Activated naive CD4-positive, alpha-beta T cell treated with anti-CD3 and anti-CD28 coated beads, Interleukin-2, amount 10 ng/mL, durations not matched to agents 7 days and 5 days (primary cell): ENCODE measurements at places on chromosomes 6 and 20.
A peak's percentile ranks its signal among the peaks of the same experiment; 100 is the strongest.

DNA sequence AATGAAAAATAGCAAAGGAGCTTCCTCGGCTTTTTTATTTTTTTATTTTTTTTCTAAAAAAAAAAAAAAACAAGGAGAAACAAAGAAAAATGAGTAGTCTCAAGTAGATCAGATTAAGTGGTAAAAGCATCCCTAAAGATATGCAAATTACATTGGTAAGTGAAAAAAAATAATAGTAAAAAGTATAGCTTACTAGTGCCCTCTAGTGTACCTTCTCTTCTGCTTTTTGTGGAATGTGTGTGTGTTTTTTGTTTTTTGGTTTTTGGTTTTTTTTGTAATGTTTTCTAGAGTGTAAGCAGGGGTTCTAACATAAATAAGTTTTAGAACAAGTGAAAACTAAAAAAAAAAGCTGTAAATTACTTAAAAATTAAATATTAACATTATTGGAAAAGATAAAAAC lies 1062.0 kb downstream of the HACE1 start:
- no peak for DNase-seq
- no peaks in the 10 kb centered on the region for H3K36me3 ChIP-seq
- H3K4me1 ChIP-seq, result no peaks in the 10 kb centered on the region
- H3K27me3 ChIP-seq, result no peaks in the 10 kb centered on the region

DNA sequence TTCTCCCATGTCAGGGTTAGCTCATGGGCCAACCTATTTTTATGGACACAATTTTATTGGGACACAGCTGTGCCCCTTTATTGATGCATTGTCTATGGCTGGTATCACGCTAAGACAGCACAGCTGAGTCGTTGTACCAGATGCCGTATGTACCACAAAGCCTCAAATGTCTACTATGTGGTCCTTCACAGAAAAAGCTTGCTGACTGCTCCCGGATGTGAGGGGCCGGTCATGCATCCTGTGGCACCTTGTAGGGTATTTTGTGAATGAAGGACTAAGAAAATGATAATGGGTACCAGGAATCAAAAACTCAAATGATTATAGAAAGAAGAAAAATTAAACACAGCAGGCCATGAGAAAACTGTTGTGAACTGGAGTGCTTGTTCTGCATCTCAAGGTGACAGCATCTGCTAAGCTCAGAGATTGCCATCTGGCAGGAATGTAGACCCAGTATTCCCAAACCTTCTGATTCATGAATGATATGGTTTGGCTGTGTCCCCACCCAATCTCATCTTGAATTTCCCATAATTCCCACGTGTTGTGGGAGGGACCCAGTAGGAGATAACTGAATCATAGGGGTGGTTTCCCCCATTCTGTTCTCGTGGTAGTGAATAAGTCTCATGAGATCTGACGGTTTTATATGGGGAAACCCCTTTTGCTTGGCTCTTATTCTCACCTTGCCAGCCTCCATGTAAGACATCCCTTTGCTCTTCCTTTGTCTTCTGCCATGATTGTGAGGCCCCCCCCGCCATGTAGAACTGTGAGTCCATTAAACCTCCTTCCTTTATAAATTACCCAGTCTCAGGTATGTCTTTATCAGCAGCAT lies 248.5 kb downstream of the TSHZ2 start:
- no peak for DNase-seq
- H3K4me1 ChIP-seq, result peaks cover 15% of the 10 kb centered on the region

DNA sequence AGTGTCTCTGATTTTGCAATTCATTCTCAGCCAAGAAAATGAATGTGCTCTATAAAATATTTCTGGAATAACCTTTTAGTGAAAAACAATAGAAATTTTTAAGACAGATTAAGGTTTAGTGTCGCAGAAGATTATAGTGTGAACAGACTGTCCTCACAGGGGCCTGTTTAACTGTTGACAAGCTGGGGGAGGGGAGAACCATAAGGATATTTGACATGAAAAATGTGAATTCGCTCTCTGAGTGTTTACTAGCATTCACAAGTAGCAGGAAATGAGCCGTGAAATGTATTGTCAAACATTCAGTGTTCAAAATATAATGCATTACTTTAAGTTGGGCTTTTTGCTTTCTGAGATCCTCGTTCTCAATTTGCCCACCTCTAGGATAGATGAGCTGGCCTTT lies 134.8 kb upstream of the TSHZ2 start:
- H3K36me3 ChIP-seq, result no peaks in the 10 kb centered on the region
- no peaks in the 10 kb centered on the region for H3K4me1 ChIP-seq
- no peak overlapping the region for H3K4me3 ChIP-seq
- no peak for DNase-seq

- no peaks in the 10 kb centered on the region for H3K4me1 ChIP-seq
- H3K36me3 ChIP-seq, result no peaks in the 10 kb centered on the region
- no peak overlapping the region for H3K27ac ChIP-seq
- H3K4me3 ChIP-seq, result no peak overlapping the region
- H3K27me3 ChIP-seq, result peaks cover 3% of the 10 kb centered on the region
- no peak for DNase-seq
Measured at GRCh38 chr6:16048221-16048620, 80.7 kb upstream of the MYLIP start.

DNA sequence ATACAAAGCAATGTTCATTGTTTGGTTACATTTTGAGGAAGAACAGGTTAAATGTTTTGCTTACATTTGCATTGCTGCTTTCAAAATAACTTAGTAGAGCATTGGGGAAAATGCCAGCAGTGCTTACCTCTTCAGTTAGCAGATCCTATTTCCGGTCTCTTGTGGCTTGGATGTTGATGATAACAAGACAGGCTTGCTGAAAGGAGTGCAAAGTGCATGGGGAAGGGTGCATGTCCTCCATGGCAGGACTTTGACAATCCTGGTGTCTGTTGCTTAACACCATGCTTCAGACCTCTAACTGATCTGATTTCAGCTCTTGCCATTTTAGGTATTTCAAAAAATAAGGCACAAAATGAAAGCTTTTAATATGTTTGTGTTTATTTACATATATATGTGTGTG lies 21.1 kb downstream of the TPD52L1 start:
- H3K36me3 ChIP-seq, result no peaks in the 10 kb centered on the region
- no peak overlapping the region for H3K27ac ChIP-seq
- H3K4me3 ChIP-seq, result no peak overlapping the region
- H3K27me3 ChIP-seq, result peaks cover 10% of the 10 kb centered on the region
- DNase-seq, result no peak
- H3K4me1 ChIP-seq, result no peaks in the 10 kb centered on the region

- H3K4me3 ChIP-seq, result no peak overlapping the region
- DNase-seq, result no peak
- H3K27me3 ChIP-seq, result no peaks in the 10 kb centered on the region
- peaks cover 45% of the 10 kb centered on the region for H3K4me1 ChIP-seq
Measured at GRCh38 chr6:31799781-31800180, 4.2 kb upstream of the VARS1 start.

GRCh38 chr6:46963626-46964025 lies 41.9 kb upstream of the ADGRF5 start:
- H3K4me1 ChIP-seq, result no peaks in the 10 kb centered on the region
- DNase-seq, result no peak
- H3K4me3 ChIP-seq, result no peak overlapping the region
- H3K27ac ChIP-seq, result no peak overlapping the region
- H3K36me3 ChIP-seq, result no peaks in the 10 kb centered on the region

DNA sequence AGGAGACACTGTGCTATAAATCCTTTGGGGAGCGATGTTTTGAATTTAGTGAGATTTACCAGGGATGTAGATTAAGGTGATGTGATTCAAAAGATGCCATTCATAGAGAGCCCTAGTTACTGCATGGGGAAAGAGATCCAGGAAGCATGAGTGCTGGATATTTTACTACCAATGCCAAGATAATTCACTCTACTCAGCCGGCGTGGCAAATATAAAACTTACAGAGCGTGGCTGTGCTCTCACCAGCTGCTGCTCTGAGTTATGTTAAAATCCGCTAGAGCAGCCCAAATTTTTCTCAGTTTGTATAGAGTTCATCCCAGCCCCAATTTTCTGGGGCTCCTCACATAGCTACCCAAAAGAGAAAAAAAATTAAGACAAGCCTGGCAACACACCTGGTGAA lies 48.6 kb downstream of the BFSP1 start:
- H3K4me3 ChIP-seq, result no peak overlapping the region
- no peaks in the 10 kb centered on the region for H3K36me3 ChIP-seq
- peaks cover 38% of the 10 kb centered on the region for H3K27me3 ChIP-seq
- H3K4me1 ChIP-seq, result no peaks in the 10 kb centered on the region

DNA sequence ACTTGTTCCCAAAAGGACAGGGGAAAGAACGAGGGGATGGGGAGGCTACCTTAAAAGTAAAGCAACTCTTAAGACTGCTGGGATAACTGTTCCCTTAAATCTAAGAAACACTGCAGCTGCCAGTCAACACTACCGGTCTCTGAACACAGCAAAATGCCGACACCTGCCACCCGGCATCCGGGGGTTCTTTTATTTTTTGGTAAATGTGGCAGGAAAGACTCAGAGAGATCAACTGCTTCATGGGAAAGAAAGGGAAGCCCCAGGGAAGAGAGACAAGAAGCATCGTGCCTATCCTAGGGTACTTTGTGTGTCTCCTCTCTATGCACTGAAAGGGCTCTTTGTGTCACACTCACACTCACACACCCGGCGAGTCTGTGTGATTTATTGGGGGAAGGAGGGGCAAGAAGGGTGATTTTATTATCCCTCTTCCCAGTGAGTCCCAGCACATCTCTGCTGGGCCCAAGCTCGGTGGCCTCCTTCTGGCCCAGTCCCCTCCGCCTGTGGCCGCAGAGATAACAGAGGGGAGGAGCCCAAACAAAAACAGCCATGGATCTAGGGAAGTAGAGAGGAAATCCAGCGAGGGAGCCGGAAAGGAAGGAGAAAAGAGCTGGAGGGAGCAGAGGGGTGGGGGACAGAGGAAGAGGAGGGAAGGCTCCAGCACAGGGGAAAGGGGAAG lies 1.4 kb downstream of the FYN start:
- H3K4me3 ChIP-seq, result peak overlapping the region; percentile 97
- H3K4me1 ChIP-seq, result peaks cover 67% of the 10 kb centered on the region
- peak overlapping the region; percentile 94 for H3K27ac ChIP-seq
- H3K36me3 ChIP-seq, result peaks cover 34% of the 10 kb centered on the region

- H3K36me3 ChIP-seq, result peaks cover 1% of the 10 kb centered on the region
- H3K4me3 ChIP-seq, result no peak overlapping the region
- peaks cover 12% of the 10 kb centered on the region for H3K27me3 ChIP-seq
Measured at GRCh38 chr6:170174771-170175643, 115.9 kb downstream of the DLL1 start.

- H3K27ac ChIP-seq, result no peak overlapping the region
- DNase-seq, result no peak
- no peaks in the 10 kb centered on the region for H3K4me1 ChIP-seq
- no peak overlapping the region for H3K4me3 ChIP-seq
- H3K27me3 ChIP-seq, result no peaks in the 10 kb centered on the region
Measured at GRCh38 chr6:89675949-89676748, 37.6 kb upstream of the LYRM2 start.

DNA sequence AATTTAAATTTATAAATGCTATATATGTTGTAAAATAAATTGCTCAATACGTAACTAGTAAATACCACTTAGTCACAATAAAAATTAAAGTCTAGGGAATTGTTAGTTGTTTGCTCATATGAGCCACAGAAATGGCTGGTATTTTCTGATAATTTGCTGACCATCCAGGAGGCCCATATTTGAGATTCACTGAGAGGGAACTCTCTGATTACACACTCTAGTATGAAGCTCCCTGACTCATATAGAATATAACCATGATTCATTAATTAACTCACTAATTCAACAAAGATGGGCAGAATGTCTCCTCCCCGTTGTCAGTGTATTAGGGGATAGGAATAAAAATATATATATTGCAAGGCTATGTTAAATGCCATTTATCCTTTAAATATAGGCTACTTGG lies 46.6 kb upstream of the TMEM30A start:
- no peak overlapping the region for H3K27ac ChIP-seq
- peaks cover 19% of the 10 kb centered on the region for H3K27me3 ChIP-seq
- no peak overlapping the region for H3K4me3 ChIP-seq

- no peaks in the 10 kb centered on the region for H3K4me1 ChIP-seq
- no peak for DNase-seq
- H3K27me3 ChIP-seq, result peaks cover 5% of the 10 kb centered on the region
- no peak overlapping the region for H3K4me3 ChIP-seq
Measured at GRCh38 chr6:79861023-79861422, 86.3 kb downstream of the ELOVL4 start.

- no peak overlapping the region for H3K4me3 ChIP-seq
- no peaks in the 10 kb centered on the region for H3K4me1 ChIP-seq
- no peaks in the 10 kb centered on the region for H3K27me3 ChIP-seq
- H3K36me3 ChIP-seq, result peaks cover 3% of the 10 kb centered on the region
Measured at GRCh38 chr6:161266513-161267230, 7.2 kb downstream of the AGPAT4 start.
